ENCODE measurements at places on chromosomes 5 and 9.

GRCh38 chr5:5021436-5021835 lies 118.7 kb upstream of the ADAMTS16 start:
- DNase-seq: no peak

DNA sequence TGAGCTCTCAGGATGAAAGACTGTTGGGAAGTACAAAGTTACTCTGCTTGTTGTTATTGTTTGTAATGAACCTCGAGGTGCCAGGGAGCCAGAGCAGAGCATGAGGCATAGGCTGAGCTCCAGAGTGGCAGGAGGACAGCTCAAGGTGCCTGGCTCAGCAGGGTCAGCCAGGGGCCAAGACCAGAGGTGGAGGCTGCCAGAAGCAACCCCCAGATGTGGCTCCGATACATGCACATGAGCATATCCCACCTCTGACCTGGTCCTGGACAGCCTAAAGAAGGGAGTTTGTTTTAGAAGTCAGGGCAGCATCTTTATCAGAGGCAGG lies 105.6 kb downstream of the PSD2 start:
- DNase-seq: no peak

- no peak for DNase-seq
These were observed 315.2 kb upstream of the PDE4D start for GRCh38 chr5:60208716-60209115.

GRCh38 chr9:68552700-68553476 lies 12.2 kb upstream of the TMEM252 start:
- DNase-seq: no peak

DNA sequence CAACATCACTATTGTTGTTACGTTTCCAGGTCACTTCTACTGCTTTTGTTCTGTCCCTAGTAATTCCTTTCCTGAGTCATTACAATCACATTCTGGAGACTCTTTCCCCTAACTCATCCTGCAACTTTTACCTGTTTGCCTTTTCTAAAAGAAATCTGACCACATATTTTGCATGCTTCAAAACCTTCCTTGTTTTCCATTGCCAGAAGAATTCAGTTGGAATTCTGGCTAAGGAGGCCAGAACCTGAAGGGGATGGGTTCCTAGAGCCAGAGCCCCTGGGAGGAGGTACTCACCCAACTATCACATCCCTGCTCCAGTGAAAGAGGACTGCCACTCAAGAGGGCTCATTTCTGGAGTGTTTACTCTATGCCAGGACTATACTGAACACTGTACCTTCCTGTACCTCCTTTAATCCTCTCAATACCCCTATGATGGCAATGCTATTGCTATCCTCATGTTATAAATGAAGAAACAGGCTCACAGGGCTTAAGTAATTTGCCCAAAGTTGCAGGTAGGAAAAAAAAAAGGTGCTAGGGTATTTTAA lies 42.8 kb upstream of the MAST4 start:
- DNase-seq: no peak

- no peak for DNase-seq
These were observed 10.9 kb upstream of the FRMPD1 start for GRCh38 chr9:37639841-37640240.
